Spleen (tissue), 13 donors: ENCODE measurements at places on chromosomes 2 and 18.
A peak's percentile ranks its signal among the peaks of the same experiment; 100 is the strongest.

GRCh38 chr2:207860685-207861084, 91.0 kb upstream of the FZD5 start:
- no peaks in the 10 kb centered on the region for H3K4me1 ChIP-seq
- no peaks in the 10 kb centered on the region for H3K27me3 ChIP-seq
- H3K36me3 ChIP-seq = no peaks in the 10 kb centered on the region
- DNase-seq = no peak
- H3K27ac ChIP-seq = no peak overlapping the region
- no peak overlapping the region for H3K4me3 ChIP-seq

- no peaks in the 10 kb centered on the region for H3K36me3 ChIP-seq
- no peaks in the 10 kb centered on the region for H3K4me1 ChIP-seq
- no peak overlapping the region for H3K4me3 ChIP-seq
- H3K27me3 ChIP-seq = no peaks in the 10 kb centered on the region
- H3K27ac ChIP-seq = no peak overlapping the region
Observed at GRCh38 chr18:63617049-63617914, 26.8 kb downstream of the SERPINB4 start.

GRCh38 chr2:96116879-96117533, 635 bp upstream of the ADRA2B start:
- no peaks in the 10 kb centered on the region for H3K27me3 ChIP-seq
- peak; percentile 90 for DNase-seq
- H3K36me3 ChIP-seq = no peaks in the 10 kb centered on the region
- peak overlapping the region; percentile 57 for H3K4me3 ChIP-seq

- H3K4me1 ChIP-seq = no peaks in the 10 kb centered on the region
- no peak overlapping the region for H3K4me3 ChIP-seq
- no peaks in the 10 kb centered on the region for H3K27me3 ChIP-seq
Observed at GRCh38 chr2:188765522-188766470, 208.4 kb upstream of the COL3A1 start.

DNA sequence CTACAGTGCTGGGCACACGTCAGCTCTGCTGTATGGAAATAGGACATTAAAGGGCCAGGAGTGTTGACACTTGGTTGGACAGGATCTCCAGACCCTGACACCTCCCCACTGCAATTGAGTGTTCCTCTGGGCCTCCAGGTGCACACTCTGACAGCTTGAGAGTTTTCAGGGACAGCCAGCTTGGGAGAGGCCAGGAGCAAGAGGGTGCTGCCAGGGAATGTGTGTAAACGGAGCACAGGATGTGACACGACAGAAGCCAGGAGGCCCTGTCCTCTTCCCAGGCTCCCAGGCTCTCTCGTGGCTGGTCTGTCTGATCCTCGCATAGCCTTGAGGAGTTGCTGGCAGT, 318.1 kb upstream of the HS6ST1 start:
- no peak overlapping the region for H3K4me3 ChIP-seq
- H3K36me3 ChIP-seq = no peaks in the 10 kb centered on the region
- peak; percentile 46 for DNase-seq
- no peaks in the 10 kb centered on the region for H3K27me3 ChIP-seq
